Lung (tissue), 17 donors: ENCODE measurements at places on chromosomes 16 and 17.

DNA sequence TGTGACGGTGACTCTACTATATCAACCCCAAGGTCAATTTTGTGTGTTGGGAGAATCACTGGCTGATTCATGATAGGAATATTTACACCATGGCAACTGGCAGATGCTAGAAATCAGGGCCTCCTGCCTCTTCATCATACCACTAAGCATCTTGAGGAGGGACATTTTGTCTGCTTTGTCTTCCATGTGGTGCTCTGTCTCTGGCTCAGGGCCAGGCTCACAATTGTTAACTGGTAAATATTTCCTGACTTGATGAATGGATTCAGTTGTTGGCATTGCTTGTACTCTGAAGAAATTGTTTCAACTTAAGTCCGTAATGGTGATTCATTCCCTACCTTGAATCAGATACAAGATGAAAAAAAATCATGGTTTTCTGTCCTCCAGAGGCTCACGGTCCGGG lies 292.7 kb downstream of the HAPSTR1 start:
- DNase-seq, result no peak

DNA sequence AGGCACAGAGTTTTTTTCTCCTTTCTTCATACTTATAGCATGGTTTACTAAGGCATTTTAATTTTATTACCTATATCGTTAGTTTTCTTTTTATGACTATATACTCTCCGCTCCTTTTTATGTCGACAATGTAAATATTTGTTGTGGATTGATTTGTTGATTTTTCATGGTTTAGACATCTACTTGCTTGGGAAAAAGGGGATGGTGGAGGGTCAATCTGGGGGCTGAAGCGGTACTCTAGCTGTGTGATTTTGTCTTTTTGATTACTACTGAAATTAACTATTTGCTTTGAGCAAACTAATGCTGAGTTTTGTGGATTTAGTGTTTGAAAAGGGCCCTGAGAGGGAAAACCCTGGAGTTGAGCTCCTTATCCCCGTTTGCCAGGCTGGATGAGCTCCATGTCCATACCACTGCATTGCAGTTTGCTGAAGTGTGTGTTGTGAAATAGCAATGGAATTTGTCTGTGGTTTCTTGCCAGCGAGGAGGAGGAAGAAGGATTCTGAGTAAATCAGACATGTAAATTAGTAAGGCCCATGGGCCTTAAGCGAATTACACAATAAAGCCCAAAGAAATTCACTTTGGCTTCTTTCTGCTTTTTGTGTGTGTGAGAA lies 72.0 kb downstream of the FTO start:
- DNase-seq, result peak; percentile 90

DNA sequence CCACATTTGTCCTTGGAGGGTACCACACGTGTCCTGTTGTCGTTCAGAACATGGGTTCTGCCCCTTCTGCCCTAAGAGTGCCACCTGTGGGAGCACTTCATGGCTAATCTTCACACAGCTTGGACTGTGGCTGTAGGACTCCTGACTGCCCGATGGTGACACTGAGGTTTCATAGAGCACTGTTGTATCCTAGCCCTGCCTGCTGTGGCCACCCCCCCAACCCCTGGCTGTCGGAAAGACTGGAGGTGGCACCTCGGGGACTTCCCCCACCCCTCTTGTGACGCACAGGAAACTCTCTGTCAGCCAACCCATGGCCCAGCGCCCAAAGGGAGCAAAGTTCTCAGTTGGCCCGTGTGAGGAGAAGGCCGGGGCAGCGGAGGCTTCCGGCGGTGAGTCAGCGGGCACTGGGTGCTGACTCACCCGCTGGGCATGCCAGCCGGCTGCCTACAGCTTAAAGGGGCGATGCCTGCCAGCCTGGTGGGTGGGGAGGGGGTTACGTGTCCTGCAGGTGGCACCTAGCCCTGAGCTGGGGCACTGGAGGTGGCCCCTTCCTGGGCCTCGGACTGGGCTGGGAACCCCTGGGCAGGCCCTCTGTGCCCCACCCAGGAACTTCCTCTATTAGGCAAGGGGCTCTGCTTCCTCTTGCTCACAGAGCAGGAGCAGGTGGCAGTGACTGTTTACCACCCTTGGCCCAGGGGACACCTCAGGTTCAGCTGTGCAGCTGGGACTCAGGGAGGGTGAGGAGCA lies 3.4 kb downstream of the MAP2K3 start:
- DNase-seq, result peak; percentile 65

DNA sequence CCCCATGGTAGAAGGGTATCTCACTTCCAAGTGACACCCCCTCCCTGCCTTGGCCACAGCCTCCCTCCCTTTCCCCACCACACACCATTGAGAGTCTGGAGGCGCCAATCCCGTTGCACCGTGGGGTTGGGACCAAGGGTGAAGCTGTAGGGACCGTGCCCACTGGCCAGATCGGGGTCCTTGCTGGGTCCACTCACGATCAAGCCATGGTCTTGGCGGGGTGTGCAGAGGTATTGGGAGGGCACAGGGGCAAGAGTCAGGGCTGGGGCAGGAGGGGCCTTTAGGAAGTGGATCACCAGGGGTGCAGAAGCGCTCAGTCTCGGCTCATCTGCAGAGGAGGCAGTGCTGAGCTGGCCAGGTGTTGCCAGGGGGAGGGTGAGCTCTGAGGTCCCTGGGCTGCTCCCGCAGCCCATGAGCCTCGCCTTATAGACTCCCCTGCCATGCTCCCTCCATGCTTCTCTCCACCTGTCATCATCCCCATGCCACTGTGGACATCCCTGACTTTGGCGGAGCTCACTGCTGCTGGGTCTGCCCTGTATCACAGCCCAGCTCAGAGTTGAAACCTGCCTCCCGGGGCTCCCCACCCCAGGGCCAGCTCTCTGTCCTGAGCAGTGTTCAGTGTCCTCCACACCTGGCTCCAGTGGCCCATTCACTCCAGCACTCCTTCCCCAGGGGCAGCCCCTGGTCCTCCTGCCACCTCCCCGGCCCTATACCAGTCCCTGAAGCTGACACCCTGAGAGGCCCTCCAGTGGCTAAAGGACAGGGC lies 8.3 kb downstream of the CDH16 start:
- DNase-seq, result no peak

DNA sequence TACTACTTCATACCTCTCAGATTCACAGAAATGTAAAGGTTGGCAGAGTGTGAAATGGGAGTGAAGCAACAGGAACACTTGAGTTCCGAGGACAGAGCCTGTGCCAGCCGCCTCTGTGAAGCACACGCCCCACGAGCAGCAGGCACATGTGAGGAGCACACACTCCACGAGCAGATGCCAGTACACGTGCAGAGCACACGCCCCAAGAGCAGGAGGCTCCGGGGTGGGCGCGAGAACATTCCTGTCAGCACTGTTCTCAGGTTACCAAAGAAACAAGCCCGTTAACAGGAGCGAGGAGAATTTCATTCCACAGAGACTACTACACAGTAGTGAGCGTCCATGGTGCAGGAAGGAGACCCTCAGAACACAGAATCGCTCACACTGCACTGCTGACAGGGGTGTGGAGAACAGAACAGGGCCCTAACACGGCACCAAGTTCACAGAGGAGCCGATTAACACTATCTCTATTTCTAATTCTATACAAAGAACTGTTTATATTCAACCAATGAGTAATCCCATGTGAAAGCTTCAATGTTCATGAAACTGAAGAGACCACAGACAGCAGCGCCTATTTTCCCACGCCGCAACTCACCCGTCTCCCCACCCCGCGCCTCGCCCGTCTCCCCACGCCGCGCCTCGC lies 40.1 kb downstream of the KLHDC4 start:
- peak; percentile 21 for DNase-seq
